Esophagus squamous epithelium (tissue), 5 donors: ENCODE measurements at places on chromosomes 3 and 15.

DNA sequence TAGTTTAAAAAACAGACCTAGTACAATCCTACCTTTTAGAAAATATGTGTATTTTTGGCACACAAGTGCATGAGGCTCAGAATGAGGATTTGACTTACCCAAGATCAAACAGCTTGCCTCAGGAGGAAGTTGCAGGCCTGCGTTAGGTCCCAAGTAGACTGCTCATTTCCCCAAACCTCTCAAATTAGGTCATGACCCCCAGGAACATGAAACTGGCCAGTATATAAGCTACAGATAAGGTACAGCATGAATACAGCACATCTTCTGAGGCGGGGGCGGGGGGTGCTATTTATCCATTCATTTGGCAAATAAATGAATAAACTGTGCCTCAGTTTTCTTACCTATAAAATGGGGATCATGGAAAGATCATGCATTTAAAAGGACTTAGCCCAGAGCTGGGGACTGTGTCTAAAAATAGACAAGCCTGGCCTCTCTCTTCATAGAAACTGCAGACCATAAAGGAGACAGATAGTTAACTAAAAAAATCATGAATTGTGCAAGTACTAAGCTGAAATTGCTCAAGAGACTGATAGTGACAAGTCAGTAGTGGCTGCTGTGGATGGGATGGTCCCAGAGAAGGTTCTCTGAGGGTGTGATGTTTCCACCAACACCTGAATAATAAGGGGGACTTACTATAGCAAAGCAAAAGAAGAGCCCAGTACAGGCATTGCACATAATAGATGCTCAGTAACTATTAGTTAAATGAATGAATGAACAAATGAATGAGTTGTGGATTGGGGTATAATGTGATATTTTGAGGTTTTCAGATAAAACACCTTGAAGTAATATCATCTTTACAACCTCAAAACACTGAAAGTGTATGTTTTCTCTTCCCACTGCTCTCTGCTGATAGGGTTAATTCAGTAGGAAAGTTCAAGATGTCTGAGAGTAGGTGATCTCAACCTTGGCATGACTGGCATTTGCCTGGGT, 258.5 kb upstream of the PROK2 start:
- no peak for DNase-seq

DNA sequence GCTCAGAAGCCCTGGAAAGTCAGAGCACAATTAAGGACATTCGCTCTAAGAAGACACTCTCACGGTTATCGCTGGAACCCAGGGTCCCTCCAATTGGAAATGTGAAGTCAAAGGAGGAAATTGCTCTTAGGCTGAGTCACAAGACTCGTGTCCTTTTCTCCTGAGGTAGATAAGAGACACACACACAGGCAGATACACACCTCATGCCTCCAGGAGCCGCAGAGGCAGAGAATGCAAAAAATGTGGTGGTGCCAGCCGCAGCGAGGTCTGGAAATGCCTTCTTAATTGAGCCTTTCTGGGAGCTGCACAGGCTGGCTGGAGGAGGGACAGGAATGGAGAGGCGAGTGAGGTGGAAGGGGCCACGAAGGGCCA, 189.3 kb downstream of the OPA1 start:
- DNase-seq, result no peak

DNA sequence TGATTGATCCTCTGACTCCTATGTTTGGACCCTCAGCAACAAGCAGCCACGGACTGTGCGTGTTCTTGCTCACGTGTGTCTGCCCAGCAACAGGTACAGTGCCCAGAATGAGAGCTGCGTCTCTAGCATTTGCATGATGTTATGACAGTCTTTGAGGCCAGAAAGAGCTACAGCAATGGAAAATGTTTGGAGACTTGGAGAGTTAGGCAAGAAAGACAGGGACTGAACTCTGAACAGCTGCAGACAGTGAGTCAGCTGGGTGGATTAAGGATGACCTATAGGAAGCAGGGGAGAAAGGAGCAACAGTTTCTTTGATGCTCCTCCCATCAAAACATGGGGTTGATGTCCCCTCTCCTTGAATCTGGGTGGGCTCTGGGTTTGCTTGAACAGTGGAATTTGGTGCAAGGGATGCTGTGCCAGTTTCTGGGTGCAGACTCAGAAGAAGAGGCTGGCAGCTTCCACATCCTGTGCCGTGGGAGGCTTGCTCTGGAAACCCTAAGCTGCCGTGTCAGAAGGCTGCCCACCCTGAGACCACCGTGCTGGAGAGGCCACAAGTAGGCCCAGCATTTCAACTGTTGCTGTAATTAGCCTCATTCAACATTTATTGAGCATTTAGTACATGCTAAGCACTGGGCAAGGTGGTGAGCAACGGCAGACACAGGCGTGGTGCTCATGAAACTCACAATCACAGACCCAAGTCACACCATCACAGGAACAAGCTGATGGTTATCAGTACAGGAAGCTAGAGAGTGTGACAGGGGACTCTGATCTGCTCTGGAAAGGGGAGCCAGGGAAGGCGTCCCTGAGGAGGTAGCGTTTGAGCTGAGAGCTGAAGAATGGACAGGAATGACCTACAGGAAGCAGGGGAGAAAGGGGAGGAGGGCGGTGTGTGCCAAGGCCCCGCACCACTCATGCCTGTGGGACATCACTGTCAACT, 21.7 kb downstream of the CCR9 start:
- DNase-seq, result no peak

- no peak for DNase-seq
Measured at GRCh38 chr15:50803479-50804180, 38.1 kb upstream of the SPPL2A start.

- no peak for DNase-seq
Measured at GRCh38 chr15:49255966-49256759, 86.1 kb downstream of the GALK2 start.

GRCh38 chr3:47370887-47371697, 9.7 kb upstream of the PTPN23 start:
- DNase-seq, result no peak

- DNase-seq, result no peak
Measured at GRCh38 chr3:192482809-192483208, 244.5 kb downstream of the FGF12 start.

DNA sequence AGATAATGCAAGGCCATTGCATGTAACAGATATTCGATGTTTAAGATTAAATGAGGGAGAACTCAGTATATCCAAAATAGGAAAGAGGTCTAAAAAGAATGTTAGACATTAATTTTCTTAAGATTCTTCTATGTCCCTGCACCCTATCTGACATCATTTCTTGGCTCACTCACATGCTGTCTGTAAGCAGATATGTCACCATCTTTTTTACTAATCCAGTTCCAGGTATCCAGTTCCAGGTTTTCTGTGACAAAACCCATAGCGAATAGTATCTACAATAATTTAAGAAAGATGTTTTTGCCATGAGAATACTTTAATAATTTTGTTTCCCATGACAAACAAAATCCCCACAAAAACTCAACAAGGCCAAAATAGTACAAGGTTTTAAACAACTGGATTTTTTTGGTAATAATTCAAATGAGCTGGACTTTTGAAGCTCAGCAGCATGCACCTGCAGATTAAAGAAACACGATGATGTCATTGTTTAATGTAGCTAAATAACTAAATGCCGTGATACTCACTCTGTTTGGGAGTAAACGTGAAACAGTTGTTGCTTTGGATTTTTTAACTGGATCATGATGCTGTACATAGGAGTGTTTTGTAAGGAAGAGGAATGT, 867.6 kb downstream of the EPHA3 start:
- no peak for DNase-seq

DNA sequence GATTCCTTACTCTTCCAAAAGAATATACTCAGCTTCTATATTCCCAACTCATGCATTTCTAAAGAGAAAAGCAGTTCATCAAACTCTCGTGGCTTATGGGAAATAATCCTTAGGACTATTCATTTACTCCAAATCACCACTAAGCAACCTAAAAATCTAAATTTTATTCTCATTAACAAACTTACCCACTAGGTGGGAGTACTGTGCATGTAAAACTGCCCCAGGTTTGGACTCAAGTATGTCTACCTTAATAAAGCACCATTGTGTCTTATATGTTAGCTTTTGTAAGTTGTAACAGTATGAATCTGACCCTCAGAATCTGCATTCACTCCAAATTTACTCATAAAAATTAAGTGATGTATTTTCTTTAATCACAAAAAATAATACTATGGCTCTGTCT, 25.3 kb downstream of the RAD18 start:
- DNase-seq, result no peak

DNA sequence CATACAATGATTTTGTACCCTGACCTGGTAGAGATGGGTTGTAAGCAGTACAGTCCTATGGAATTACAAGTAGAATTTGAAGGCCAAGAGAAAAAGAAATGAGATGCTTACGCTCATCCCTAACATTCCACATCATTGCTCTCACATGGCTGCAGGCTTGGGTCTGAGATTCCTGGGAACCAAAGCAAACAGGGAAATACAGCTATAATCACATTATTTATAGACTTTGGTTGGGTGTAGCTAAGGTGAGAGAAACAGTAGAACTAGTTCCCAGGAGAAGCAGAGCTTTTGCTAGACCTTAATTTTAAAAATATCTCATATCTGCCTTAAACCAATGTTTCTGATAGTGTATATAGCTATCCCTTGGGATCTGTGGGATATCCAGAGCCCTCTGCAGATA, 51.4 kb downstream of the SLCO3A1 start:
- DNase-seq, result no peak

- no peak for DNase-seq
Measured at GRCh38 chr15:78234515-78235040, at the start of gene ACSBG1. TSS of gene ACSBG1 (minus strand) at chr15:78234565. CDS start at chr15:78234501, 64 bp downstream.

DNA sequence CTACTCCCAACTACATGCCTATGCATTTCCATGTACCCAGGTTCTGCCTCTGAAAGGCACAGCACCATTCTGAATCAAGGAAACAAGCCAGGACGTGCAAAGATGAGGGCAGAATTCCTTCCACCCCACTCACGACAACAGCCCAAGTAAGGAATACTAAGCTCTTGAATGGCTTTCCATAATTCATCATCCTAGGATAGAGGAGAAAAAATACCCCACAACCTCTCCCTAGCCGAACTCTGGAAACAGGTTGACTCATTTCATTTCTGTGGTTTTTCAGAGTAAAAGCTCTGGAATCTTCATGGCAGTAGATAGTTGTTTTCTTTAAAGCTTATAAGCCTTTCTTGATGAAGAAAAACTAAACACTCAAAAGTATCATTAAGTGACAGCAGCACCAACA, 77.8 kb downstream of the PDZRN3 start:
- DNase-seq, result no peak

DNA sequence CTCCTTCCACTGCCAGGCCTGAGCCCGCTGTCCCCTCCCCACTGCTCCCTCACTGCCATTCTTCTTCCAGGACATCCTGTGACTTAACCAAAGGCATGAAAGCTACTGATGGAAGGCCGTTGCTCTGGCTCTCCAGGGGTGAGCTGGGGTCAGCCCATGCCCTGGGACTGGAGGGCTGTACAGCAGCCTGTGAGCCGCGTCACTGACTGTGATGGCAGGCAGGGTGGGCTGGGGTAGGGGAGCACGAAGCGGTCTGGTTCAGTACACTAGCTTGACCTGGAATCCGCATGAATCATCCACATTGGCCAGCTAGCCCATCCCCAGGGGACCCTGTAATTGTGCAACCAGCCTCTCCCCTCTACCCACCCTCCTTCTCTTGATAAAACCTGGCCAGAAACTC, 30.8 kb downstream of the CORO2B start:
- DNase-seq, result no peak

- DNase-seq, result no peak
Measured at GRCh38 chr15:89630974-89631901, 24.0 kb downstream of the KIF7 start.

GRCh38 chr15:81825136-81825535, 220.7 kb downstream of the MEX3B start:
- no peak for DNase-seq

DNA sequence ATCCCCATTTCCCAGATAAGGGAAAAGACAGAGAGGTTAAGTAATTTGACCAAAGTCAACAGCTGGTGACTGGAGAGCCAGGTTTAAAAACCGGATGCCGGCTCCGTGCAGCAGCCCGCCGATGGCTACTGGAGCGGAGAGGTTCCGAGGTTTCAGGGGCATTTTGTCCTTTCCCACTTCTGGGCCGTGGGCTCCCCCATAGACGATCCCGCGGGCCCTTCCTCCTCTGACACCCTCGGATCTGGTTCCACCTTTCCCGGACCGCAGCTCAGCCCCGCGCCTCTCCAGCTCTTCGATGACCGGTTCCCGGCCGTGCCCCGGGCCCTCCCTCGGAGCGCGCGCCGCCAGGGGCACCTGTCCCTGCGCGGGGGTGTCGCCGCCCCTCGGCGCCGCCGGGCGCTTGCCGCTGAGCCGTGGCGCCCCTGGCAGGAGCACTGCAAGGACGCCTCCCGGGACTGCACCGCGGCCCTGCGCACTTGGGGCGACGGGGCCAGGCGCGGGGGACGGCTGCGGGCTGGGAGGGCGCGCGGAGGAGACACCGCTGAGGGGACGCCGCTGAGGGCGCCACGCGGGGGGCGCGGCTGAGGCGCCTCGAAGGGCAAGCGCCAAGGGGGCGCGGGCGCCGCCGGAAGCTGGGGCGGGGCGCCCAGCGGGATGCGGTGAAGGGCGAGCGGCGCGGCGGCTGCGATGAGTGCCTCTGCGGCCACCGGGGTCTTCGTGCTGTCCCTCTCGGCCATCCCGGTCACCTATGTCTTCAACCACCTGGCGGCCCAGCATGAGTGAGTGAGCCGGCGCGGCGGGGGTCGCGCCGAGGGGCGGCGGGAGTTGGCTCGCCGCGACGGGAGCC, at the start of gene TM6SF1:
Gene TM6SF1 (plus strand): TSS at position 652 of the 847 bp plus-strand sequence. CDS start 36 bp downstream, at position 688.
- no peak for DNase-seq

- no peak for DNase-seq
Measured at GRCh38 chr15:89971592-89971997, 29.5 kb upstream of the ZNF710 start.
